Activated naive CD4-positive, alpha-beta T cell (primary cell): ENCODE measurements at places on chromosomes 4 and X.

DNA sequence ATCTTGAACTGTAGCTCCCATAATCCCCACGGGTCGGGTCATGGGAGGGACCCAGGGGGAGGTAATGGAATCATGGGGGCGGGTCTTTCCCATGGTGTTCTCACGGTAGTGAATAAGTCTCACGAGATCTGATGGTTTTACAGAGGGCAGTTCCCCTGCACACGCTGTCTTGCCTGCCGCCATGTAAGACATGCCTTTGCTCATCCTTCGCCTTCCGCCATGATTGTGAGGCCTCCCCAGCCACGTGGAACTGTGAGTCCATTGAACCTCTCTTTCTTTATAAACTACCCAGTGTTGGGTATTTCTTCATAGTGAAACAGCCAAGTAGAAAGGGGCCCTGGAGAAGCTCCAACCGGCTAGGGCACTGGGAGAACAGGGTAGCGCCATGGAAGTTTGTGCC lies 12.3 kb downstream of the CTAG1A start:
- no peak for DNase-seq

- no peak for DNase-seq
Measured at GRCh38 chrX:120238933-120239332, 11.7 kb upstream of the ZBTB33 start.

GRCh38 chrX:152639426-152639825 lies 1.7 kb downstream of the GABRQ start:
- no peak for DNase-seq

DNA sequence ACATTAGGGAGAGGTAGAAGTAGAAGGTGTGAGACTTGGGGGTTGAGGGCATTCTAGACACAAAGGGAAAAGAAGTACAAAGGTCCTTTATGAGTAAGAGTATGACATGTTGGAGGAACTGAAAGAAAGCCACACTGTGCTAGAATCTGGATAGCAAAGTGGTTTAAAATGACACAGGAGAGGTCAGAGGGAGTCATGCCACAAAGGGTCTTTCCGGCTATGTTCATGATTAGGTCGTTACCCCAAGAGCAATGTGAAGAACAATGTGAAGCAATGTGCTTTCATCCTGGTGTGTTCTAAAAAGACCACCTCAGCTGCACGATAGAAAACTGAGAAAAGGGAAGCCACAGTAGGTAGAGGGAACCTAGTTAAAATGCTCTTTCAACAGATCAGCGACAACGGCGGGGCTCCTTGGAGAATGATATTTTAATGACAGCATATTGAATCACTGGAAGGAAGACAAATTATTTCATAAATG lies 29.2 kb downstream of the SMIM14 start:
- DNase-seq, result no peak

- no peak for DNase-seq
Measured at GRCh38 chr4:139299536-139299935, 1.8 kb upstream of the NAA15 start.

DNA sequence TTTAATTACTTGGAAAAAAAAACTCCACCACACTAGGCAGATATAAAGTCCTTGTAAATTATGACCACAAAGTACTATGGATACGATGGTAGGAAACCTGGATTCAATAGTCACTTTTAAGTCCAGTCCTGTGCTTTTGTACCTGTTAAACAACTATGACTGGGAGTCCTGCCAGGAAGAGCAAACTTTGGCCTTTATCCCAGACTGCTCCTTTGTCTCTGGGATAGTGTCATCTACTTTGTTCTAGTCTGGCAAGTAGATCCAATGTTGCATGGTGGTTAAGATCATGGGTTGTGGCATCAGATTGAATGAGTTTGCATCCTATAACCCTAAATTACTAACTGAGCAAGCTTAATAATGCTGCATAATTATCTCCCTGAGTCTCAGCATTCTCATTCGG lies 175.3 kb upstream of the FGF13 start:
- no peak for DNase-seq

- DNase-seq, result no peak
Measured at GRCh38 chr4:81227968-81228367, 12.9 kb upstream of the PRKG2 start.

GRCh38 chr4:117893207-117893606 lies 141.1 kb upstream of the NDST3 start:
- no peak for DNase-seq

- no peak for DNase-seq
Measured at GRCh38 chr4:114497116-114497515, 101.5 kb upstream of the UGT8 start.
